ENCODE measurements at places on chromosomes 3 and 15.
A peak's percentile ranks its signal among the peaks of the same experiment; 100 is the strongest.

GRCh38 chr15:73870700-73871408, 2.5 kb upstream of the TBC1D21 start:
- DNase-seq: no peak

- no peak for DNase-seq
Measured at GRCh38 chr3:109923431-109923830, 586.1 kb upstream of the DPPA4 start.

GRCh38 chr3:64651741-64652241, 36.0 kb downstream of the ADAMTS9 start:
- DNase-seq: no peak

DNA sequence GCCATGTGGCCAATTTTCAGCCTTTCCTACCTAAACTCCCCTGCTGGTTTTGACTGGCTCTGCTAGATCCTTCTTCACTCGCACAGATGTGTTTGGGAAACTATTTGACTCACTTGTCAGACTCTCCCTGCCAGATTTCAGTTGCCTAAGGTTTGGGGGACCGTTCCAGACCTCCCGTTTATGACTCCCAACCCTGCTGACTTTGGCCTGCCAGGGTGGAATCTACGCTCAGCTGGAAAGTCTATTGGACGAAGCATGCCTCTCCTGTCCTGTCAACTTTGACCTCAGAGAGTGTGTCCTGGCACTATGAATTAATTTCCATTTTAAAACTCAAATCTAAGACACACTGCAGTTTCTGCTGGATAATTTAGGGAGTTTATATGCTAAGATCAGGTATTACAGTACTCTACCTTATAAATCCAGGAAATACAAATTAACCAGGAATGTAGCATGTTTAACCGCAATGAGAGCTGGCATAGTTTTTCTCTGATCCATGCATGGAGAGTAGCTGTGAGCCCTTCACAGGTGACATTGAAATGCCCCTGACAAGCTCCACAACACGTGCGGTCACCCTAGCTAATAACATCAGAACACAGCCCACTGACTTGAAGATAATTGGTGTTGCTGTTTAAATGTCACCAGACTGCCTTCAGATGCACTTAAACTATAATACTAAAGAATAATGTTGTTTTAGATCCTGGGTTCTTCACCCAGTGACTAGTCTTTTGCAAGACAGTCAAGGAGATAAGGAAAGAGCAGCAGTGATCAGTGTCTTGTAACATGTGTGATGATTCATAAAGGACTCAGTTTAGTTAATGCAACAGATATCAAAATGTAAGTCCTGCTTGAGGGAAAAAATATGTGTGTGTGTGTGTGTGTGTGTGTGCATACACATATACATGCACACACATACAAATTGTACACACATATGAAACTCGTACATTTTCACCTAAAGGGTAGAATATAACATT, 223.0 kb upstream of the MCTP2 start:
- DNase-seq: no peak

- peak; percentile 25 for DNase-seq
Measured at GRCh38 chr15:78767331-78767951, 43.8 kb downstream of the ADAMTS7 start.

- no peak for DNase-seq
Measured at GRCh38 chr3:45064512-45065372, 38.6 kb downstream of the CLEC3B start.

GRCh38 chr3:177488740-177489139, 291.5 kb upstream of the TBL1XR1 start:
- DNase-seq: no peak

DNA sequence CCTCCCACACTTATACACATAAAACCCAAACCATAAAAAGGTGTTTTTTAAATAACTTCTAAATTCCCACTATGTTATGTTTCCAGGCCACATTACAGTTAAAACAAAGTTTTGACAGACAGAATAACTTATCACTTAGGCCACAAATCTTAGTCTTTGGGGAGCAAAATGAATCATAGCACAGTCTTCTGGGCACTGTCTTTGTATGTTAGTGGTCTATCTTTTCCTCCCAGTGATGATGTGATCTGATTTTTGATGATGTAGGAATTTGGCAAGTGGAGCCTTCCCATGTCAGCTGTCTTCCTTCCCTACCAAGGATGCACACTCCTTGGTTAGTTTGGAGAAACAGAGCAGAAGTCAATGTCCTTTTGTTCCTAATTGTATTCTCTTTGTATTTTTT, 67.3 kb downstream of the THSD4 start:
- no peak for DNase-seq

DNA sequence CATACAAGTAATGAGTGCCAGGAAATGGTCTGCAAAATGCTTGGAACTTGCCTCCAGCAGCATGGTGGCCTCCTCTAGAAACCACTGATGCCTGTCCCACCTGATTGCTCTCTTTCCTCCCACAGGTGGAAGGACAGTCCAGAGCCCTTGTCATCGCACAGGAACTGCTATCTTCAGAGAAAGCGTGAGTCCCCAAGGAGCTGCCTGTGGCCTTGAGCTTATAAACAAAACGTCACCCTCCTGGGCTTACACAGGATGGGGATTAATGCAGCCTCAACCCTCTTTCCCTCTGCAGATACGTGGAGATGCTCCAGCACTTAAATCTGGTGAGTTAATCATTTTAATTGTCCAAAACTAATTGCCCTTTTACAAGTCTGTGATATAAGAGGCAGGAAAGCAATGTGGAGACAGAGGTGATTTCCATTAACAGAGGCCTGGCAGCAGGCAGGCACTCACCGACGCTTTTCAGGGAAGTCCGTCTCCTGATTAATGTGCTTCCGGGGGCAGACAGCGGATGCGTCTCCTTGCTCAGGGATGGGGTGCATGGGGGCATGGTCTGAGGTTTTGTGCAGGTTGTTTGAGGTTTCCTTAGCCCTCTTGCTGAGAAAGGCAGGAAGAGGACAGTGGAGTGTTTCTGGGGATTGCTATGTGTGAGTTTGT, 61.8 kb downstream of the FGD5 start:
- DNase-seq: no peak

DNA sequence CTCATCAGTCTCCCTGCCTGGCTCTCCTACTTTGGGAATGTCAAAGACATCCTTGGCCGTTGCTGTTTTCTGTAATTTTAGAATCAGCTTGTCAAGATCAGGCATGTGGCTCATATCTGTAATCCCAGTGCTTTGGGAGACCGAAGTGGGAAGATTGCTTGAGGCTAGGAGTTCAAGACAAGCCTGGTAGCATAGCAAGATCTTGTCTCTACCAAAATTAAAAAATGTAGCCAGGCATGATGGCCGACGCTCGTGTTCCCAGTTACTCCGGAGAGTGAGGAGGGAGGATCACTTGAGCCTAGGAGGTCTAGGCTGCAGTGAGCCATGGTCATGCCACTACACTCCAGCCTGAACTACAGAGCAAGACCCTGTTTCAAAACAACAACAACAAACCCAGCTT, 144.0 kb upstream of the ATP10A start:
- no peak for DNase-seq

GRCh38 chr3:50687127-50687751, 12.5 kb downstream of the DOCK3 start:
- DNase-seq: no peak

All from NCI-H2081 (cell line).